ENCODE measurements at places on chromosomes 12 and 14. TPM values are rescaled to one million over a fixed set of nuclear protein-coding genes. Genes with fewer than 3 reads are reported as not detected.

GRCh38 chr12:114764510-114764909 is 80.5 kb upstream of the TBX3 start:
- DNase-seq = no peak

The AQP6 gene
- total RNA-seq = 0.13 TPM

DNA sequence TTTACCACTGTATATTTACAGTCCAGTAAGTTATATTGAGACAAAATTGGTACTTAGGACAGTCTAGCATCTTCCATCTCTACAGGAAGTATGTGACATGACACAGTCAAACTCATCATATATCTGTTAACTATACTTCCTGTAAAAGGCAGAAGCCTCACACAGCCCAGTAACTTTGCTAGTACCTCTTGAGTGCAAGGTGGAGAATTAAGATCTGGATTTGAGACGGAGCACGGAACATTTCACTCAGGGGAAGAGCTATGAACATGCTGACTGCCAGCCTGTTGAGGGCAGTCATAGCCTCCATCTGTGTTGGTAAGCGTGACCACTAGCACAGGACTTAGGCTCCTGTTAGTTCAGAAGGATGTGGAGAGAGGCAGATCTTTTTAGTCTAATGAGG is 333.7 kb upstream of the OR4E1 start:
- DNase-seq = no peak

DNA sequence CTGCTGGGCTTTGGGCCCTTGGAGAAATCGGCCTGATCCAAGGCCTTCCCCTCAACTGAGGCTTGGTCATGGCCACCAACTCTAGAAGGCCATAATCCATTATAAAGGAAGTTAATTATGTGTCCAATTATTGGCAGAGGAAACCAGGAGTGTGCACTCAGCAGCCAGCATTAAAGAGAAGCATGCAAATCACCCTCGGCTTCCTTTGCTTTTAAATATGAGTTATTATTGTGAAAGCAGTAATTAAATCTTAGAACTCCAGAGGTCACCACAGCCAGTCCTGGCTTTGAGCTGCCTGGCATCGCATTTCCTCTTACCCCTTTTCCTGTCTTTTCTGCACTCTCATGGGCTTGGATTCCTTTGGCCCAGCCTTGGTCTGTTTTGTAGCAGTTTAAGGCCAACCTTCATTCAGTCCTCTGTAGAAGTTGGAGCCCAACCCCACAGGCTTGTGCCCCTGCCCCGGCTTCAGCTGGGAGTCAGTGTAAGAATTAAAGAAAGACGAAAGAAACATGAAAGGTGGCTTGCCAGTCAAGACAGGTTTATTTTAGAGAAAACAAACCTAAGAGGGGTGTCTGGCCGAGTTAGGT is 14.7 kb upstream of the KRT86 start:
- DNase-seq = no peak

The LMO3 gene
- 1.8 TPM for total RNA-seq

- DNase-seq = peak; percentile 60
Observed at GRCh38 chr12:70609739-70610491, 27.3 kb downstream of the PTPRB start.

The RDH16 gene
- total RNA-seq = 0.27 TPM

DNA sequence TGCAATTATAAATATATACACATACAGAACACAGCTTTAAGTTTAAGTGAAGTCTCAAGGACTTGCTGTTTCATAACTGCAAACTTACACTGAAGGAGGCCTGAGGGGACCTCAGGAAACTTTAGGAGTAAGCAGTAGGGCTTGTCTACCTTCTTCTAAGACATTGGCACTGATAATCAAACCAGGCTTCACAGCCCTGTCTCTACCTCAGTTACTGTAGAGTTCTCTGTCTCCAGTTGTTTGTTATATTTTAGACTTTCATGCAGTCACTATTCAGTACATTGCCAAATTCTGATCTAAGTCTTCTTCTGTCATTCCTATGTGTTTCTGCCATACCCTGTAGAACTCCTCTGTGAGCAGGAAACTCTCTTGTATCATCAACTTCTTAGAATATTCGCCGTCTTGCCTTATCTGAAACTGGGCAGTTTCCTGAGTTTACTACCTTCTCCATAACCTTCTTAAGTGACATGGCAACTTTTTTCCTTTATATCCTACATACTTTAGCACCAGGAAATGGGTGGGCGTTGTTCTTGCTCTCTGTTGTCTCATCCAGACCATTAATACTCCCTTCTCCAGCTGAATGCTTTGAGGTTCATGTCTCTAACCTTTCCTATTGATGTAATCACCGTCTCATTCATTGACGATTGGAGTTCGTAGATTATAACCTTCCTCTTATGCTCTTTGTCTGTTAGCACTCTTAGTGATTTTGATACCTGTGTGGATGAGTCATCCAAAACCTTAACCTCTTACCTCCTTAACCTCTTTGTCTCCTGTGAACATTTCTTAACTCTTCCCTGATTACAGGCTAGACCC is 11.4 kb downstream of the APAF1 start:
- no peak for DNase-seq

The FLRT2 gene
- total RNA-seq = 78.3 TPM

DNA sequence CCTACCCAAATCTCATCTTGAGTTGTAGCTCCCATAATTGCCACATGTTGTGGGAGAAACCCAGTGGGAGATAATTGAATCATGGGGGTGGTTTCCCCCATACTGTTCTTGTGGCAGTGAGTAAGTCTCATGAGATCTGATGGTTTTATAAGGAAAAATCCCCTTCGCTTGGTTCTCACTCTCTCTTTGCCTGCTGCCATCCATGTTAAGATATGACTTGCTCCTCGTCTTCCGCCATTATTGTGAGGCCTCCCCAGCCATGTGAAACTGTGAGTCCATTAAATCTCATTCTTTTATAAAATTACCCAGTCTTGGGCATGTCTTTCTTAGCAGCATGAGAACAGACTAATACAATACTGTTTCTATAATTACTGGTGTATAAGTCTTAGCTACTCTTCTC is 6.5 kb upstream of the BCAT1 start:
- DNase-seq = no peak

The CMKLR1 gene
- 3.0 TPM for total RNA-seq

GRCh38 chr12:20370014-20370386 is 1.7 kb downstream of the PDE3A start:
- peak; percentile 86 for DNase-seq

The SRRM4 gene
- total RNA-seq = 0.13 TPM

The BCL2L2 gene
- 15.1 TPM for total RNA-seq

DNA sequence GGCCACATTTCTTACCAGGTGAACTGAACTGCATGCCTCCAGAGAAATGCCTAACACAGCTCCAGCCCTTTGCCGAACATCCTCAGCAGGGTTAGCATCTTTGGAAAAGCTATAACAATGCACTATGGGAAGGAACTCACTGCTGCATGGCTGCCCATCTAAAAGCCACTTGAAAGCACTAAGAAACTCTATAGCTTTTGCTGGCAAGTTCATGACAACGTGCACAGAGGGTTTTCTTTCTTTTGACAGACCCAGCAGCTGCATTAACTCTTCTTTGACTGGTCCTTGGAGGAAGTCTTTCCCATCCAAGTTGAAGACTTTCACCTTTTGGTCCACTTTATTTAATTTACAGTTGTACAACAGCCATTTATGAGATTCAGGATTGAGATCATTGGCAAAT is 5.3 kb downstream of the TRMT5 start:
- DNase-seq = peak; percentile 54

GRCh38 chr14:61454545-61454944 is 133.2 kb downstream of the PRKCH start:
- DNase-seq = peak; percentile 50

GRCh38 chr14:100237735-100238418 is 1.1 kb upstream of the YY1 start:
- peak; percentile 81 for DNase-seq

DNA sequence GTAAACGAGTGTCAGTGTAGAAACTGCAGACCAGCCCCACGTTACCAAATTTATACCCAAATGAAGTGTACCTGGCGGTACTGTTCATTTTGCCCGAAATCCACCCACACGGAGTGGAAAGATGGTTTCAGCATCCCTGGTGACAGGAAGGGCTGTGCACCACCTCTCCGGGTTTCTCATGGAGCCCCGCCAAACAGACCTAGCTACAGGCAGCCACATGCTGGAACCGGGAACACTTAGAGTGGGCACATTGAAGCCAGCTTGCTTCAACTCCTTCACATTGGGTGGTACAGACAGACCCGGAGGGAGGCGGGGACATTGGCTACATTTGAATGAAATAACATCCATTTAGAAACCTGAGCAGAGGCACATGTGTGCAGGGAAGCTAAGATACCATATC is 84.4 kb downstream of the PPP2R5C start:
- DNase-seq = no peak

- no peak for DNase-seq
Observed at GRCh38 chr12:110941391-110941790, 21.0 kb upstream of the MYL2 start.

DNA sequence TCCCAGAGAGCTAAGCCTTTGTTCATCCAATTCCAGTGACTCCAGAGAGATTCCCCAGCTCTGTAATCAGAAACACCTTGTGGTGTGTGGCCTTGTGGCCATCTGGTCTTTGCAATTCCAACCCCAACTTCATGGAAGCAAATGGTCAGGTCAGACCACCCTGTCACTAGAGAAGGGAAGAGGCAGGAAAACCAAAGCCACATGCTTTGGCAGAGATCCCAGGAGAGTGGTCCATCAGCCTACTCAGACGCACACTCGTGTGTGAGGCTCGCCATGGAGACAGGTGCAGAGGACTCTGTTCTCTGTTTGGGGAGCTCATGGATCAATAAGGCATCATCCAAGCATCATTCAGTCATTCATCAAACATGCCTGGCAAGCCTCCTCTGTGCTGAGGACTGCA is 46.2 kb upstream of the TUNAR start:
- DNase-seq = no peak

The DDHD1 gene
- total RNA-seq = 7.0 TPM

DNA sequence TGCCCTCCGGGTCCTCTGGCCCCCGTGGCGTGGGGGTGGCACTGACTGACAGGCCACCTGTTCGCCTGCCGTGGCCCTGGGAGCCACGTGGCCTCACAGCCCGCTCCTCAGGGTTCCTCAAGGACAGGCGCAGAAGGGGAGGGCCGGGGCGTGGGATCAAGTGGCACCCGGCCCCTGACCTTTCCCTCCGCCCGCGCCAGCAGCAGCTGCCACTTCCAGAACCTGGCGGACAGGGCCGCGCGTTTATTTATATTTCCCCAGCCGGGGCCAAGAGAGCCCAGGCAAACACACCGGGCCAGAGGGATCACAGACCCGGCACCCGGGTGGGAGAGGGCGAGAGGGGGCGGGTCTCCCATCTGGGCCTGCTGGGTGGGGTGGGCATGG is 92.6 kb downstream of the RFLNA start:
- peak; percentile 78 for DNase-seq

DNA sequence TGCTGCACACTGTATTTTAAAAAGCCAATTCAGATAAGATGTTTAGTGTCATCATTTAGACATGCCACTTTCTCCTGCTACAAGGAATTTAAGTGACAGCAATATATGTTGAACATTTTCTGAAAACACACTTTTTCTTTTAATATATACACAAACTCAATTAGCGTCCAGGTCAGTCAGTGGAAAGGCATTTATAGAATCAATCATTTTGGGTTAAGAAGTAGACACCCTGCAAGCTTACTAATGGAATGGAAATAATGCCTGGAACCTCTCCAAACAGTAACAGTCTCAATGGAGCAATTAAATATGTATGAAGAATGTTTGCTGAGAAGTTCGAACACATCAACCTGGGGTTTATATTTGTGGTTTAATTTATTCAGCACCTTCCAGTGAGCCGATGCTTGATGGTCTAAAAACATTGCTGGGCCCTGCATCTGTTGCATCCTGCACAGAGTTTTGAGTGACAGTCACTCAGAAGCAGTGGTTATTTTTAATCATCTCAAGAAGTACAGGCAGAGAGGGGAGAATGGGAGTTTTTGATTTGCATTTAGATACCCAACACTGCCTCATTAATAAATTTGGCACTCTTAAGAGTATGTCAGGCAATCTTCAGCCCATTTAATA is 410.7 kb downstream of the TMEM117 start:
- DNase-seq = no peak

DNA sequence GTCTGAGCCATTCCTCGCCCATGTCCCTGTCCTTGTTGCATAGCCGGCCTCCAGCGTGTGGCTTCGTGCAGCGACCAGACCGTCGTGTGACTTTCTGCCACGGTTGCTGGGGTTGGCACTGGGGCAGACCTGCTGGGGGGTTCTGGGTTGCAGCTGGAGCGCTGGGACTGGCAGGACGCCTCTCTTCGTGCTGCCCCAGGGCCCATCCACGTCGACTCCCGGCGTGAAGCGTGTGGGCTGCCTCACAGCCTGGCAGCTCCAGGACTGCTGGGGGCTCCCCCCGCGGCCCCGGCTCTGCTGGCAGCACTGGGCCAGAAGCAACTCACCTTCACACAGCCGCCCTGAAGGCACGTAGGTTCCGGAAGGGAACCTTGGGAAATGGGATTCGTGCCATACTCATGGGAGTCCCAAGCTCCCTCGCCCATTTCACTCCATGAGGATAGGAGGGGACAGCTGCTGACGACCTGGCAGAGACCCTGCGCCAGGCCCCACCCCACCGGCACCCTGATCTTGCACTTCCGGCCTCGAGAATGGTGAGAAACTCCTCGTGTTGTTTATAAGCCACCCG is 51.9 kb downstream of the GALNT9 start:
- no peak for DNase-seq

DNA sequence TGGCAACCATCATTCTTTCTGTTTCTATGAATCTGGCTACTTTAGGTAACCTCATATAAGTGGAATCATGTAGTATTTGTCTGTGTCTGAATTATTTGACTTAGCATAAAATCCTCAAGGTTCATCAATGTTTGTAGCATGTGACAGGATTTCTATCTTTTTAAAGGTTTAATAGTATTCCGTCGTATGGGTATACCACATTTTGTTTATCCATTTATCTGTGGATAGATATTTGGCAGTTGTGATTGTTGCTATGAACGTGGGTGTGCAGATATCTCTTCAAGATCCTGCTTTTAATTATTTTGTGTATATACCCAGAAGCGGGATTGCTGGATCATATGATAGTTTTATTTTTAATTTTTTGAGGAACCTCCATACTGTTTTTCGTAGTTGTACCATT is 421.7 kb downstream of the PCNX1 start:
- DNase-seq = no peak

The DLGAP5 gene
- total RNA-seq = 12.4 TPM

- no peak for DNase-seq
Observed at GRCh38 chr12:130919086-130919485, 34.6 kb upstream of the ADGRD1 start.
